ENCODE measurements at places on chromosomes 3 and 15. TPM values are rescaled to one million over a fixed set of nuclear protein-coding genes. Genes with fewer than 3 reads are reported as not detected.

CHRNA3 gene
- 0.16 TPM for polyA plus RNA-seq

DNA sequence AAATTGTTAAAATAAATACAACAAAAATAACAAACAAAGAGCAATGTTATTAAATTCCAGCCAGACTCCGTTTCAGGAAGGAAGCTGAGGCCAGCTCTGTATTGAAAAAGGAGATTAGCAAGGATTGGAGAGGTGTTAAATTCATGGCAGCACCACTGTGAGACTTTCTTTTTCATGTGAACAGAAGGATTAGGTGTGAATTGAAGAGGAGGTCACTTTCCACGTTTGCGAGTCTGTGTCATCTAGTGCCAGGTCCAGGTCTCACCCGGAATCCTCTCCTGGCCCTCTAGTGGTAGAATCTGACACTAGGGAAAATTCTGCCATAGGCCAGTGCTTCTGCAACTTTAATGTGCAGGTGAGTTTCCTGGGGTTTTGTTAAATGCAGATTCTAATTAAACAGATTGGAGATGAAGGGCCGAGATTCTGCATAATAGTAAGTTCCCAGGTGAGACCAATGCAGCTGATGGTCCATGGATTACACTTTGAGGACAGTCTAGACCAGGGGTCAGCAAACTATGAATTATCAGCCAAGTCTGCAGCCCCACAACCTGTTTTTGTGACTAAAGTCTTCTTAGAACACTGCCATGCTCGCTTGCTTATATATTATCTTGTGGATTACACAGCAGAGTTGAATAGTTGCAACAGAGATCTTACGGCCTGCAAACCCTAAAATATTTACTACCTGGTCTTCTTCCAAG lies 9.2 kb upstream of the SLC6A1 start:
- DNase-seq = peak; percentile 31

FBXW12 gene
- polyA plus RNA-seq = 0.43 TPM

GRCh38 chr3:169686874-169687273 lies 23.4 kb upstream of the MECOM start:
- no peak for DNase-seq

DNA sequence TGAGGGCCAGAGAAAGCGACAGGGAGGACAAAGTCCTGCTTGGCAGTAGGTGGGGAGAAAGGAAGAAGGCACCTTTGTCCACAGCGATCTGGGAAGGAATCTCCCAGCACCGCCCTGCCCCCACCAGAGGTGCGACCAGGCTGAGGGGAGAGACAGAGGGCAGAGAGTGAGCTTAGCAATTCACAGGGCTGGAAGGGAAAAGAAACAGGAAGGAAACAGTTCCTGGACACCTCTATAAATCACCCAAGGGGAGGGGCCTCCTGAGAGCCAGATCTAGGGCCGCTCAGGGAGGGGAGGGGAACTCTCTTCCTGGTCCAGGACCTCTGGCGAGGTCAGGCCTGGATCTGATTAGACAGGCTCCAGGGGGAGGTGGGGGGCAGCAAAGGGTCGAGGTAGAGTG lies 35.4 kb downstream of the RNU5B-1 start:
- no peak for DNase-seq

DNA sequence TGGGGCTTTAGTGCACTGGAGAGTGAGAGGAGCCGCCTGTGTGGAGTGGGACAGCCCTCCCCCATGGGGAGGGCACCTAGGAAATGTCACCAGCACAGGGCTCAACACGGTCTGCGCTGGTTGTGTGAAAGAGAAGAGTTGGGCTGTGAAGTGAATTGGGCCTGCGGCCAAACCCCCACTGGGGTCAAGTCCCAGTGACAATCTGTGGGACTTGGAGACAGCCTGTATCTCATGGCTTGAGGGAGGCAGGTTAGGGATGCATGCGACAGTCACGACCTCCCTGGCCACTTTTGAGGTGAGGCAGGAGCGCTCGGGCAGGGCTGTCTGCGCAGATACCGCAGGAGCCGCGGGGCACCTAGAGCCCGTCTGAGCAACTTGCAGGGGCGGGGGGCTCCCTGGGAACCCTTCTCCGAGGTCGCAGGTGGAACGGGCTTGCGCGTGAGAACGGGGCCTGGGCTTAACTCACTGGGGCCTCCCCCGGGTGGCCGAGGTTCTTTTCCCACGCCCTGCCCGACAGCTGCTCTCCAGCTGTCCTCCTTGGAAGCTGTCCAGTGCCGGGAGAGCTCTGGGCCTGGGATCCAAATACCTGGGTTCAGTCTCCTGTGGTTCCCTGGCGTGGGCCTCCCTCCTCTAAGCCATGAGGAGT lies 77.4 kb downstream of the SNRK start:
- DNase-seq = peak; percentile 65

DNA sequence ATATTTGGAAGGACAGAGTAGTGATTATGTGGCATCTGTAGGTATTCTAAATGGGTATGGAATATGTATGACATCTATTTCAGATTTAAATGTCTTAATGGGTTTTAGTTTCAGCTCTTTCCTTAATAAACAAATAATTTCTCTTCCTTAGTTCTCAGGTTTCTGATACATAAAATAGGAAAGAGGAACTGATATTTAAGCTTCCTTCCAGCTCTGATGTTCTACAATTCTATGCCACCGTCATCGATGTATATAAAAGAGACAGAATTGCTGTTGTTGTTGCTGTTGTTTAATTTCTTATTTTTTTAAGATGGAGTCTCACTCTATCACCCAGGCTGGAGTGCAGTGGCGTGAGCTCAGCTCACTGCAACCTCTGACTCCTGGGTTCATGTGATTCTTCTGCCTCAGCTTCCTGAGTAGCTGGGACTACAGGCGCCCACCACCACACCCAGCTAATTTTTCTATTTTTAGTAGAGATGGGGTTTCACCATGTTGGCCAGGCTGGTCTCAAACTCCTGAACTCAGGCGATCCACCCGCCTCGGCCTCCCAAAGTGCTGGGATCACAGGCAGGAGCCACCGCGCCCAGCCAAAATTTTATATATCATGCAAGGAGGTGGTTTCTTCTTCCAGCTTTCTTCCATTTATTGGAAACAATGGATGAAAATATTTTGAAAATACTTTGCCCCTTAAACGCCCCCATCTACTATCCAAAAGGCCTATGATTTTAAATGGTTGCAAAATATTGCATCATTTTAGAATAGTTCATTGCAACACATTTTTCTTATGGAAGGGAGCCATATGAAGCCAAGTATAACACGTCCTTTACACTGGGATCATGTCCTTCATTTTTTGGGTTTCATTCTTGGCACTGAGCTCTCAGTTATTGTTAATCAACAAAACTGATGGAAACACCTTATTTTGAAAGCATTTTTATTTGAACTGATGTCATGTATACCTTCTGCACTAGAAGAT lies 13.9 kb upstream of the C15orf61 start:
- peak; percentile 12 for DNase-seq

Data from muscle of back (tissue), 13 donors.